NCI-H69 (cell line): ENCODE measurements at places on chromosomes 13 and 19.

- DNase-seq, result no peak
These were observed 739.1 kb downstream of the DIAPH3 start for GRCh38 chr13:59424661-59425060.

- peak; percentile 30 for DNase-seq
These were observed 923 bp downstream of the DOCK9 start for GRCh38 chr13:98976941-98977340.

DNA sequence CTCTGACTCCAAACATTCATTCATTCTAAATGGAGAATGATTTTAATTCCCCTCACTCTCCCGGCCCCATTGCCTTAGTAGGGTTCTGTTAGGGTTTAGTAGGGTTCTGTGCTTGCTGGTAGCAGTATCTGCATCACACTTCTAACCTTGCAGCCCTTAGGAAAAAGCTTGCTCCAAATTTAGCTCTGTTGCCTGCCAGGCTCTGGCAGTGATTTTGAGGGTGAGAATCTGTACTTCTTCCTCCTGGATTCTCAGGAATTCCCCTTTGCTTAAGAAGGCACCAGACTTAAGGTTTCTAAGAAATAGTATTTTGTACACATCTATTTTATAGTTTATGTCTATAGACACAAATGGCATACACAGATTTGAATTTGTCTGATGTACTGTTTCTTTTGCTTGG lies 14.7 kb downstream of the B3GLCT start:
- DNase-seq, result no peak

DNA sequence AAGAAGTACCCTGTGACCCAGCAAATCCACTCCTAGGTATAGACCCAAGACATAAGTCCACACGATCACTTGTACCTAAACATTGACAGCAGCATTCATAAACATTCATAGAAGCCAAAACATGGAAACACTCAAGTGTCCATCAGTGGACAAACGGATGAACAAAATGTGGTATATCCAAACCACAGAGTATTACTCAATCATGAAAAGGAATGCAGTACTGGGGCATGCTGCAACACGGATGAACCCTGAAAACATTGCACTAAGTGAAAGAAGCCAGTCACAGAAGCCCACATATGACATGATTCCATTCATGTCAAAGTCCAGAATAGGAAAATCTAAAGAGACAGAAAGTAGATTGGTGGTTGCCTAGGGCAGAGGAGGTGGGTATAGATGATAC lies 22.8 kb upstream of the CCNE1 start:
- DNase-seq, result no peak

DNA sequence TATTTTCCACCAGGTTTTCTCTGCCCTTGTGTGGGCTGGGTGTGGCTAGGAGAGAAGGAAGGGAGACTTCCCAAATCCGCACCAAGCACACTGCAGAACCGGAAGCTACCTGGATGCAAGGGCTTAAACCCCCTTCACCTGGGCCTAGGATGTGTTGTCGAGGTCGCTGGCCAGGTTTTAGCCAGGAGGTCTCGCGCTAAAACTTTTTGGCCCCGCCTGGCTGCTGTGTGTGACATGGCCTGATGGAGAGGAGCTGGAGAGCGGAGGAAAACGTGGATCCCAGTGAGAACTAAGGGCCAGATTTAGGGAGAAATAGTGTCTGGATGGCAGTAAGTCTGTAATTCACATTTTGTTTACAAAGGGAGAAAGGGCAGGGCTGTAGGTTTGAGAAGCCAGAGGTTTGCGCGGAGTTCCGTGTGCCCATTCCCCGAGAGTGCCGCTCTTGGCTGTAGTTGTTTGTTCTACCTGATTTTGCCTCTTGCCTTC lies 3.1 kb upstream of the TSHZ3 start:
- DNase-seq, result no peak
